NCI-H1048 (cell line): ENCODE measurements at places on chromosomes 16 and 17.

DNA sequence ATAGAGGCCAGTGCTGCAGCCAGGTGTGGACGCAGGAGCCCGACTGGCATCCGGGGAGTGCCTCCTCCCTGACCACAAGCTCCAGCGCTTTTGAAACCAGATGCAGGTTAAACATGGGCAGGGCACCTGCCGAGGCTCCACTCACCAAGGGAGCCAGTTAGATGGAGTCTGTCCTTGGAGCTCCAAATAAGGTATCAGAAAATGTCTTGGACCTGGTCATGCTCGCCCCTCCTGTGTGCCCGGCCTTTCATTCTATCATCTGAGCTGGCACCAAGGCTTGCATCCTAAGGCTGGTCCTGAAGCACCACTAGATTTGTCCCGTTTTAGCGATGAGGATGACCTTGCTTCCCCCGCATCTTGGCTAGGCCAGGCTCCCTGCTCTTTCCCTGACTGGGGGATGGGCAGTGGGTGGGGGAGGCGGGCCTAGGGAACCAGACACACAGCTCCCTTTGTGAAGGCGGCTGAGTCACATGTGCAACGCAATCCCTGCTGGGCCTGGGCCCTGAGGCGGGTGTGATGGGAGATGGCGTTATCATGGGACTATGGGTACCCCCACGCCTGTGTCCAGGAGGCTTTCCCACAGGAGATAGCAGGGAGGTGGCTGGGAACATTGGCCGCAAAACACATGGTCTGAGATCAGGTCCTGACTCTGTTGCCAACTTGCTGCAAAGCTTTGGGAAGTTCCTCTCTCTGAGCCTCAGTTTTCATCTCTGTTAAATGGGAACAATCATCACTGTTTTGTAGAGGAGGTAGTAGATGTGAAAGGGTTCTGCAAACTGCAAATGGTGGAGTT is 5.0 kb upstream of the ADGRG1 start:
- no peak for DNase-seq

DNA sequence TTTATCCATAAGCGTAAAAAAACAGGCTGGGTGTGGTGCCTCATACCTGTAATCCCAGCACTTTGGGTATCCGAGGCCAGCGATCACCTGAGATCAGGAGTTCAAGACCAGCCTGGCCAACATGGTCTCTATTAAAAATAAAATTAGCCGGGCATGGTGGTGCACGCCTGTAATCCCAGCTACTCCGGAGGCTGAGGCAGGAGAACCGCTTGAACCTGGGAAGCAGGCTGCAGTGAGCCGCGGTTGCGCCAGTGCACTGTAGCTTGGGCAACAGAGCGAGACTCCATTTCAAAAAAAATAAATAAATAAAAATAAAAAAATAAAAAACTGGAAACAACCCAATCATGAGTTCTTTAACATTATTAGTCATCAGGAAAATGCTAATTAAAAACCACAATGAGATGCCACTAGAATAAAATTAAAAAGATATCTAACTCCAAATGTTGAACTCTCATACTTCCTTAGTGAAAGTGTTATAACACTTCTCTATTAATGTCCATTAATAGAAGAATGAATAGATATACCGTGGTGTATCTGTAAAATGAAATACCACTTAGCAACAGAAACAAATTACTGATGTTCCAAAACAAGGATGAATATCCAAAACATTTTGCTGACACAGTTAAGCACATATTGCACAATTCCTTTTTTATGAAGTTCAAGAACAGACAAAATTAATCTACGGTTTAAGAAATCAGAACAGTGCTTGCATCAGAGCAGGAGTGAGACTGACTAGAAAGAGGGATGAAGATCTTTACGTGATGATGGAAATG is 13.1 kb downstream of the MPHOSPH6 start:
- no peak for DNase-seq

GRCh38 chr16:56295739-56296527 is 104.6 kb downstream of the GNAO1 start:
- no peak for DNase-seq

GRCh38 chr16:85392756-85393673 is 220.1 kb upstream of the GSE1 start:
- DNase-seq: no peak

DNA sequence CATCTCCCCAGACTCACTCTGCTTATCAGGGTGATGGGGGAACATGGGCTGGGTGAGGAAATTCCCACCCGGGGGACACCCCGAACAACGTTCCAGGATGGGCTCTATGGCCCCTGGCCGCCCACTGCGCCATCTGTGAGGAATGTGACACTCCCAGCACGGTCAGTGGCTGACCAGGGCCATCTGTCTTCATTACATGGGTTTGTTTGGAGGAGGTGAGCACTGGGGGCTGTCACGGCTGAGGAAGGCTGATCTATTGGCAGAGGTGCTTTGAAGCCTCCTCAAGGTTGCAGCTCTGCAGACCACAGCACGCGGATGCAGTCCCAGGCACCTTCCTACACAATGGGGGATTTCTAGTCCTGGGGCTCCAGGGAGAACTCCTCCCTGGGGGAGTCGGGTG is 214.1 kb upstream of the FOXF1 start:
- DNase-seq: no peak

- no peak for DNase-seq
Observed at GRCh38 chr17:13154398-13154797, 136.6 kb upstream of the ELAC2 start.

DNA sequence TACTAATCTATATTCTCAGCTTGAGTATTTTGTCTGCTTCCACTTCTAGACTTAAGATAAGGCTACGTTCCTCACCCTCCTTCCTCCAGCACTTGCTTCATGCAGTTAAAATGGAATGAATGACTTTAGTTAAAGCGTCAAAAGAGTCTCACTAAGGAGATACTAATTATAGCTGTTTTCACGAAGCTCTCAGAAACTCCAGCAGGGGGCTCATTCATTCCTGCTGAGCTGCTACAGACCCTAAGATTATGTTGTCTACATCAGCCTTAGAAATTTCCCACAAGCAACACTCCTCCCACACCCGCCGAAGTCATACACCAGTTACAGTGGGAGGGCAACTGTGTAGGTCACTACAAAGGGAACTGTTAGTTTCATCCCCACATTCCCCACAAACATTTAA is 57.0 kb upstream of the KIFC3 start:
- no peak for DNase-seq

- no peak for DNase-seq
Observed at GRCh38 chr17:14942526-14943190, 322.5 kb downstream of the PMP22 start.

DNA sequence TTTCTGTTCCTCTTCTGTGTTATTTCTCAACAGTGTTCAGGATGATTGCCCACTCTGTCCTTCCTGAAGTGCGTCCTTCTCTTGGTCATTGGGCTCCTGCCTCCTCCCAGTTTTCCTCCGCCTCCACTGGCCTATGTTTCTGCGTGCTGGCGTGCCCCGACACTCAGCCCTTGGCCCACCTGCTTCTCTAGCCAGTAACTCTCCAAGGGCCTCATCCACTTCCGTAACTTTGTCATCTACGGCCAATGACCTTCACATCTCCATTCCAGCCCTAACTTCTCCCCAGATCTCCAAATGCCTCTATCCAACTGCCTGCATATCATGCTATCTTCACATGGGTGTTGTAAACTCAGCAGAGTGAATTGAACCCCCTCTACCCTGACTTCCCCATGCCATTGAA is 39.6 kb upstream of the RPL38 start:
- DNase-seq: no peak

DNA sequence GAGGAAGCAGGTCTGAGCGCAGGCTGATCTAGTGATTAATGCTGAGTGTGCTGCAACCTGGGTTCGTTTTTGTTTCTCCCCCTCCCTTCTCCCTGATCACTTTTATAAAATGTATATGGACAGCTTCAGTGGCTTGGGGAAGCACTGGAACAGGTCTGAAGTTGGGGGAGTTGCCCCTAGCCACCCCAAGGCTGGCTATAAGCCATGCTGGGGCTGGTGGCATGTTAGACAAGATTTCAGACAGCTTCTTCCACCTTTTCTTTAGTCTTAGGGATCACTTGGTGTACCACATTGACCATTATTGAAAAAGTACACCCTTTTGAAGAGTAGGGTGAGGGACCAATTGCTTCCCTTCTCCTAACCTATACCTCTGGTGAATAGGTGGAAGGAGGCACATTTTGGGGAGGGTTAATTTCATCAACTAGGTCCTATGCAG is 3.8 kb upstream of the VAC14 start:
- DNase-seq: no peak

GRCh38 chr17:12107905-12108304 is 87.2 kb downstream of the MAP2K4 start:
- no peak for DNase-seq

GRCh38 chr17:3574231-3574630 is 16.6 kb upstream of the TRPV3 start:
- DNase-seq: no peak

GRCh38 chr17:74329378-74329777 is 3.4 kb downstream of the KIF19 start:
- no peak for DNase-seq

- no peak for DNase-seq
Observed at GRCh38 chr16:71920658-71921057, 25.3 kb downstream of the IST1 start.

DNA sequence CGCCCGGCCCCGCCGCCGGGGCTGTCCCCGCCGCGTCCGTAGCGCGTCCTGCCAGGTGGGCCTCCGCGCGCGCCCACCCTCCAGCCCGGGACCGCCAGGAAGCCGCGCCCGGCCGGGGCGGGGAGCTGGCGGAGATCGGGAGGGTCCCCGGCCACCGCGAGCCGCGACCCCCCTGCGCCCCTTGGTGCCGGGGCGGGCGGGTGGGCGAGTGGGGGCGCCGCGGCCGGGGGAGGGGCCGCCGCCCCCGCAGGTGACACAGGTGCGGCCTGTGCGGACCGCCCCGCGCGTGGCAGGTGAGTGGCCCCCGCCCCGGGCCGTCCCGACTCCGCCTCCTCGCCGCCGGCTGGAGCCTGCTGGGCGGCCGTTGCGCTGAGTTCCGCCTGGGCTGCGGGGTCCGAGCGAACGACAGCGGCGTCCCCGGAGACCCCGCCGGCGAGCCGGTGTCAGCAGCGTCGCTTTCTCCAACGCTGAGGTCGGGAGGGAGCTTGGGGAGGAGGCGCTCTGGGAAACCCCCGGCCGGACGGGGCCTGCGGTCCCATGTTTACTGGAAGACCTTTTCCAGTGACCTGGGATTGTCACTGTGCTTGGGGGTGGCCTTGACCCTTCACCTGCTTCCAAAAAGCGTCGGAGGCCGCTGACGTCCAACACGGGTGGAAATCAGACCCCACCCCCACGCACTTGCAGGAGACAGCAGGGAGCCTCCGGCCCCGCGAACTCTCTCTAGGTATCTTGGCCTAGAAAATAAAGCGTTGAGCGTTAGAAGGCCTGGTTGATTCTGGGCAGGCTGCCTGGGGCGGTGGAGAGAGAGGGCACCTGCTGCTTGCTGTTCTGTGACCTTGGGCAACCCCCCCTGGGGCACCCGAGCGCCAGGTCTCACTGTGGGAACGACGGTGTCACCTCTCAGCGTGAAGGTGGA is 542 bp downstream of the KLHL36 start:
- no peak for DNase-seq
